ENCODE measurements at places on chromosomes 5 and 9. TPM values are rescaled to one million over a fixed set of nuclear protein-coding genes. Genes with fewer than 3 reads are reported as not detected.

The ADCY2 gene
- 0.65 TPM for total RNA-seq

The OLFM1 gene
- 0.85 TPM for total RNA-seq

The PAIP2 gene
- total RNA-seq: 42.4 TPM

The CSF2 gene
- not detected for total RNA-seq

The CDX1 gene
- not detected for total RNA-seq

The SWI5 gene
- total RNA-seq: 18.0 TPM

The MEGF10 gene
- total RNA-seq: 14.4 TPM

The ZBED3 gene
- total RNA-seq: 3.1 TPM

The TTF1 gene
- total RNA-seq: 5.4 TPM

The OTP gene
- total RNA-seq: not detected
